Myometrial cell (primary cell): ENCODE measurements at places on chromosomes 2 and 18. TPM values are rescaled to one million over a fixed set of nuclear protein-coding genes. Genes with fewer than 3 reads are reported as not detected.

RAD51AP2 gene
- total RNA-seq: not detected in 2 replicates

NT5DC4 gene
- not detected in 2 replicates for total RNA-seq

PROKR1 gene
- not detected in 2 replicates for total RNA-seq

OTOF gene
- total RNA-seq: not detected in 2 replicates

LIPG gene
- total RNA-seq: 2.9 and 5.8 TPM in 2 replicates

DOCK10 gene
- 11.8 and 28.2 TPM in 2 replicates for total RNA-seq

FSHR gene
- total RNA-seq: not detected in 2 replicates
